ENCODE measurements at places on chromosomes 11 and 22.

- DNase-seq: no peak
Observed at GRCh38 chr22:44543781-44544477, 45.9 kb upstream of the RTL6 start.

- no peak for DNase-seq
Observed at GRCh38 chr11:134398079-134398444, 14.0 kb downstream of the B3GAT1 start.

- peak; percentile 34 for DNase-seq
Observed at GRCh38 chr11:62600367-62601121, 1.1 kb downstream of the MTA2 start.

- DNase-seq: no peak
Observed at GRCh38 chr11:70072861-70073755, 5.0 kb upstream of the ANO1 start.

- DNase-seq: no peak
Observed at GRCh38 chr11:95684701-95685100, 104.9 kb downstream of the FAM76B start.

DNA sequence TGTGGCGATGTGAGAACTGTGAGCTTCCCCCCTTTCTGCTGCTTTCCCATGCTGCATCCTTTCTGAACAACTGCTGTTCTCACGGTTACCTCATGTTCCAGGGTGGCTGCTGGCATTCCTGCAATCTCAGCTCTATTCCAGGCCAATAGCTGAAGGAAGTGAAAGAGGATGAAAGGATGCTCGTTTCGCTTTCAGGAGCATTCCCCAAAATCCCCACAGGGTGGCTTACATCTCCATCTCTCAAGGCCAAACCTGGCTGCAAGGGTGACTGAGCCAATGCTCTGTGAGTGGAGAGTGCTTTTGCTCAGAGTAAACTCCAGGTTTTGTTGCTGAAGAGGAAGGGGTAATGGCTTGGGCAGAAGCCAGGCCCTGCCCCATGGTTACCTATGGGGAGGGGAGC lies 848.2 kb downstream of the BRD1 start:
- peak; percentile 31 for DNase-seq

GRCh38 chr11:122696662-122697061 lies 41.1 kb downstream of the UBASH3B start:
- no peak for DNase-seq

GRCh38 chr22:28741200-28741784 lies 328 bp downstream of the CHEK2 start:
- DNase-seq: no peak

DNA sequence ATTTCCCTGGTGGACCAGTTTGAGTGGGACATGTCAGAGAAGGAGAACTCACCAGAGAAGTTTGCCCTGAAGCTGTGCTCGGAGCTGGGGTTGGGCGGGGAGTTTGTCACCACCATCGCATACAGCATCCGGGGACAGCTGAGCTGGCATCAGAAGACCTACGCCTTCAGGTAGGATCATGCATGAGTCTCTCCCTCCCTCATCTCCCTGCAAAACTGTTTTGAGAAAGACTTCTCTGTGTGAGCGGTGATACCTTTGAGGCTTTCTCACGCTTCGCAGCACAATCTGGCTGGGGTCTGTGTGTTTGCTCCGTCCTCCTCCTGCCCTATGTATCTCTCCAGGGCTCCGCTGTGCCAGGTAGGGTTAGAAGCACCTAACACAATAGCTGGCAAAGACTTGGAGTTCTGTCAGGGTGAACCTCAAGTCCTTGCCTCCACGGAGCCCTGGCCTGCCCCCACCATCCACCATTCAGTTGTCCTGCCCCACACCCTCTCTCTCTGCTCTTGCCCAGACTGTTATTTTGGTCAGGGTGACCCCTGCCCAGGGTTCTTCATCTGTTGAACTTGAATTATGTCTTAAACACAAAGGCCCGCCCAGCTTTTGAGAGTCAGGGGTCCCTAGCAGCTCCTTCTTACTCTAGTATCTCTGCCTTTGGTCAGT lies 13.4 kb downstream of the DERL3 start:
- DNase-seq: no peak

DNA sequence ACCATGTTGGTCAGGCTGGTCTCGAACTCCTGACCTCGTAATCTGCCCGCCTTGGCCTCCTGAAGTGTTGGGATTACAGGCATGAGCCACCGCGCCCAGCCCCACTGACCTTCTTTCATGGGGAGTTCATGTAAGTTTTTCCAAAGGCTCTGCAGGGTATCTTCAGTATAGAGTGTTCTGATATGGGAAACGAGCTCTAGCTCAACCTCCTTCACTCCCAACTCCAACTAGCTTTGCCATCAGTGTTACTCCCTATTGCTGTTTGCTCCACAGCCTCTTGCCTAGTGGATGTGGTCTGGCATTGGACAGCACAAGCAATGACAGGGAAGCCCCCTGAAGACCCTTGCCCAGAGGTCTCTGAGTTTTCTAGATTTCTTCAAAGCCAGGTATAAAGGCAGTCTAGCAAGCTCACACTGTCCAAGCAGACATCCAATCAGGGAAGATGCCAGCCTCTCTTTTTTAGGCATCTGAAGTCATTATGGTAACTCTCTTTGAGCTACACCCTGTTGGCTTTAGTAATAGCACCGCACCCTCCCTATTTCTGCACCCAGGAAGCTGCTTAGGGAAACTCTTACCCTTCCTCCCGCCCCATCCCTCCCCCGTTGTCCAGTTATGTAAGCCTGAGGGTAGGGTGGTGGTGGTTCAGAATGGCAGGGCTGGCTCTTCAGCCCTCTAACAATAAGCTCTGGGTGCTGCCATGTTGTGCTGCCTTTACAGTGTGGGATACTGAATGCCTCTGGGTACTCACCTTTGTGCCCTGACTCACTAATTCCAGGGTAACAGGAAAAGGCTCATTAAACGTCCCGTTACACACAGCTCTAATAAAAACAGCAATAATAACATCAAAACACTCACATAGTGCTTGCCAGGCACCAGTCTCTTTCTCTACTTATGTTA lies 41.4 kb upstream of the CLDN5 start:
- no peak for DNase-seq

DNA sequence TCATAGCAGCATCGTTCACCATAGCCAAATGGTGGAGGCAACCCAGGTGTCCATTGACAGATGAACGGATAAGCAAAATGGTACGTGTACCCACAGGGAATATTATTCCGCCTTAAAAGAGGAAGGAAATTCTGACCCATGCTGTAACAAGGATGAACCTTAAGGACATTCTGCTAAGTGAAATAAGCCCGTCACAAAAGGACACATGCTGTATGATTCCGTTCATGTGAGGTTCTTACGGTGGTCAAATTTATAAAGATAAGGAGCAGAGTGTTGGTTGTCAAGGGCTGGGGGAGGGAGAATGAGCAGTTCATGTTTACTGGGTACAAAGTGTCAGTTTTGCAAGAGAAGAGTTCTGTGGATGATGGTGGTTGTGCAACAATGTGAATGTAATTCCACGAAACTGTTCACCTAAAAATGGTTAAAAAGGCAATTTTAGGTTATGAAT lies 26.3 kb downstream of the APOL1 start:
- DNase-seq: no peak

GRCh38 chr22:45546333-45547015 lies 43.8 kb downstream of the FBLN1 start:
- DNase-seq: no peak

- no peak for DNase-seq
Observed at GRCh38 chr11:124454552-124454951, 9.1 kb upstream of the OR8B8 start.

DNA sequence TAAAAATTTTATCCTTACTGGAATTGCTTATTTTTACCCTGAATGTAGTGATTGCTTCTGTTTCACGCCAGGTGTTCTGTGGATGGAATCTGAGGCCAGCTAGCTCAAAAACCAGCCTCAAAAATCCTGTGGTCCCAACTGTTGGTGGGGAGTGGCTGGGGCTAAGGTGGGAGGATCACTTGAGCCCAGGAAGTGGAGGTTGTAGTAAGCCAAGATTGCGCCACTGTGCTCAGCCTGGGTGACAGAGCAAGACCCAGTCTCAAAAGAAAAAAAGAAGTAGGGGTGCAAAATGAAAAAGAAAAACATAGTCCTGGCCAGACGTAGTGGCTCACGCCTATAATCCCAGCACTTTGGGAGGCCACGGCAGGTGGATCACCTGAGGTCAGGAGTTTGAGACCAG lies 27.0 kb upstream of the SLC5A1 start:
- DNase-seq: no peak

GRCh38 chr11:62925308-62925707 lies 4.1 kb upstream of the CHRM1 start:
- no peak for DNase-seq

DNA sequence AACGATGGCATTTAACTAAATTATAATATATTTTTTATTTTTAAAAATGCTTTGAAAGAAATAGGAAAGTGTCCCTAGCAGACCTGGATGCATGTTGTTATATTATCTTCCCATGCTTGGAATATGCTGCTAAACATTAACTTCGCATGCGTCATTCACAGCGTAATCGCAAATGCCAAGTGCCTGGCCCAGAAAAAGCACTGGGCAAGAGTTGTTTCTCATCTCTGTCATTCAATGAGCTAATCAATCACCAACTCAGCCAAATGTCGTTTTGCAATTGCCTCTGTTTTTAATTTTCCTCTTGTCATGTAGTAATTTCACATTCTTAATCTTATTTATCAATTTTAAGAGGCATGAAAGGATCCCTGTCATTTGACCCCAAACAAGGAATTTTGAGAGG lies 1421.9 kb downstream of the BRD1 start:
- DNase-seq: no peak

GRCh38 chr11:47928426-47928825 lies 51.9 kb upstream of the PTPRJ start:
- DNase-seq: no peak

DNA sequence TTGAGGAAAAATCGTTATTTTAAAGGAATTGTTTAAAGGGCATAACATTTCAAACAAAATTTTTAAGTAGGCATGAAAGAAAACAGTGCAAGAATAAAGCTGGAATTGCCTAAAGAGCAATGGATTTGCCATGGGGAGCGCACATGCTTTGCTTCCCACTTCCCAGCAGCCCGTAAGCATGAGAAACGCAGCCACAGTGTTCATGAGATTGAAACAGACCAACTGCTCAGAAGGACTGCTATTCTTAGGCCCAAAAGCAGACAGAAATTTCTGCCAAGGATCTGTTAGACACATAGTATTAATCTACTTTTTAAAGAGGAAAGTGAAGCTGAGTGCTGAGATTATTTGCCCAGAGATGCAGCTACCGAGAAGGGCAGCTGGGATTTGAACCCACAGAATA lies 34.2 kb upstream of the TSKU start:
- no peak for DNase-seq

- no peak for DNase-seq
Observed at GRCh38 chr11:59857439-59858434, 8.6 kb downstream of the TCN1 start.

DNA sequence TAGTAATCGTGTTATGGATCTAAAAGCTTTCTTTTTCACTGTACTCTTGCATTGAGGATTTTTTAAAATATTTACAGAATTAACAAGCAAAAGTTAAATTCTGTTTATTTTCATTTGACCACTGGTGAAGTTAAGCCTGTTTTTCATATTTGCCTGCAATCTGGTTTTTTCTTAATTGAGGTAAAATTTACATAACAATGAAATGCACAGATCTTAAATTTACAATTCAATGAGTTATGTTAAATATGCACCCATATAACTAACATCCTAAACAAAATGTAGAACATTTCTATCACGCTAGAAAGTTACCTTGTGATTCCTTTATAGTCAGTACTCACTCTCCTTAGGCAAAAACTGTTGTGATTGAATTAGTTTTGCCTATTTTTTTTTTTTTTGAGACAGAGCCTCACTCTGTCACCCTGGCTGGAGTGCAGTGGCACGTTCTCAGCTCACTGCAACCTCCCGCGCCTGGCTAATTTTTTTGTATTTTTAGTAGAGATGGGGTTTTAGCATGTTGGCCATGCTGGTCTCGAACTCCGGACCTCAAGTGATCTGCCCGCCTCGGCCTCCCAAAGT lies 54.5 kb upstream of the WEE1 start:
- no peak for DNase-seq

DNA sequence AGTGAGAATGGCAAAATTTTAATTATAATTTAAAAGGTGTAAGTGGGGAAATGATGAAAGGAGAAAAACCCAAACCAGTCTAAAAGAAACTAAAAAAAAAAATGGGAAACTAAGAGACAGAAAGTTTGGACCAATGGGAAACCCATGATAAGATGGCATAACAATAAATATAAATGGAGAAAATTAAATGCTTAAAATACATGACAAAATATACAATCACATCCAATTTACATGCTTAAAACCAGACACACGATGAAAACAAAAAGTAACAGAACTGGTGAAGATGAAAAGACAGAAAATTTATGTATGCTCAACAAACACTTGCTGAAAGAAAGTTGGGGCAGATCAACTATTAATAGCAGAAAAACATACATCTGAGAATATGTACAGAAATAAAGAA lies 1471.1 kb downstream of the TBC1D22A start:
- DNase-seq: no peak

- peak; percentile 74 for DNase-seq
Observed at GRCh38 chr11:70739811-70740487, 341.6 kb downstream of the CTTN start.

DNA sequence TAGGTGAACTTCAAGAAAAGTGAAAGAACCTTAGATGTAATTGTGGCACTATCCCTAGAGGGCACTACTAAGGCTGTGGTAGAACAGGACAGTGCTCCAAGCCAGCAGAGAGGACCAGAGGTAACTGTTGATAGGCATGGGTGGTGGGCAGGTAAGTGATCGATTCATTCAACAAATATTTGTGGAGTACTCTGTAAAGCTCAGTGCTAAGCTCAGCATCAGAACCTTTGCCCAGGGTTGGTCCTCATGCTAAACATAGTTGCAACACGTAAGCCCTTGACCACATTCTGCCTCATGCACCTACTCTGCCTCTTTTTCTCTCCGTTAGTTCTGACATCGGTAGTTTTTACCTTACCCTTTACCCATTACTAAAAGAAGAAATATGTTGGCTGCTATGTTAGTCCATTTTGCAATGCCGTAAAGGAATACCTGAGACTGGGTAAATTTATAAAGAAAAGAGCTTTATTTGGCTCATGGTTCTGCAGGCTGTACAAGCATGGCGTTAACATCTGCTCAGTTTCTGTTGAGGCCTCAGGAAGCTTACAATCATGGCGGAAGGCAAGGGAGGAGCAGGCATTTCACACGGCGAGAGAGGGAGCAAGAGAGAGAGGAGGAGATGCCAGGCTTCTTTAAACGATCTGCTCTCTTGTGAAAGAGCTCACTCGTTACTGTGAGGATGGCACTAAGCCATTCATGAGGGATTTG lies 18.4 kb upstream of the NNMT start:
- DNase-seq: no peak

DNA sequence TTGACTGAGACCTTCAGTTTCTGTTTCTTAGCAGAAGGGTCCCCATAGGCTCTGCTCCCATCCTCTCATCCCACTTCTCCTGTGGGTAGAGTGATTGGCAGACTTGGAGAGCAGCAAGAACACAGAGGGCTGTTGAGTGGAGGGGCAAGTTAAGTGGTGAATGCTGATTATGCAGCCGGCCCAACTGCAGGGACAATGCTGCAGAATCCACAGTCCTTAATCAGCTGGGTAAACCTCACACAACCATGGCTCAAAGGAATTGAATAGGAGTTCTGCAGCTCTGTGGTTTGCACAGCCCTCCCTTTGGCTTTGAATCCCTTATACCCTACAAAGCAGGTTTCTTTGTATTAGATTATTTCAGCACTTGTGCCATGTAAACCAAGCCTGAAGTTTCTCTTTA lies 161.1 kb downstream of the NAV2 start:
- peak; percentile 70 for DNase-seq

GRCh38 chr11:73664877-73665276 lies 18.5 kb downstream of the PLEKHB1 start:
- no peak for DNase-seq
